ENCODE measurements at places on chromosomes 5 and 9.

DNA sequence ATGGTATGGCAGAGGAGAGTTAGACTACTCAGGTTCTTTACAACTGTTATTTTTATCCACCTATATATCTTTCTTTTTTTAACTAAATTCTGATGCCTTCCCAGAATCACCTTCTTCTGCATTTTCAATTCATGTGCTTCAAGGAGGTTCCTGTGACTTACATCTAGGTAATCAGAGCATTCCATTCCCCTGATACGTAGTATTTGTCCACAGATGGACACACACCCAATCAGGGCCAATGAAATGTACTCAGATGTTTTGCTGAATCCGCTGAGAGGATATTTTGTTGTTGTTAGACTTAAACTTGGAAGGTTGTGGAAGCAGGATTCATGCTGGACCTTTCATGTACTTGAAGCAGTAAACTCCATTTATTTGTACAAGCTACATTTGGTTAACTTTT, 159.4 kb upstream of the FER start:
- DNase-seq = no peak

GRCh38 chr9:110047955-110048402, 160.0 kb downstream of the C9orf152 start:
- DNase-seq = peak; percentile 69

GRCh38 chr5:155728146-155728856, 598.7 kb upstream of the SGCD start:
- DNase-seq = peak; percentile 59

DNA sequence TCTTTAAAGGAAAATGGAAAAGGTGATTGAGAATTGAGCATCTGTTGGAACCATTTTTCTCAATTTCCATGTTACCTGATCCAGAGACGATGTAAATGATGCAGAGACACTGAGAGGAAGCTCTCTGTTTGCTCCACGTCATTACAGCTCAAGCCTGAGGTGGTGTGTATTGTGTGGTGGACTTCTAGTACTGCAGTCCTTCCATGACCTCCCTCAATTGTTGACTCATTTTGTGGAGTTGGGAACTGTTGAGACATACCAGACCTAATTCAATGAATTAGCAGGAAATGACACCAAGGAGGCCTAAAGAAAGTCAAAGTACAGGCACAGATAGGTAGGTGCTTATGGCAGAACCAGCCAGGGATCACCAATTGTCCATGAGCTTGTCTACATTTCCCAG, 15.6 kb upstream of the LVRN start:
- no peak for DNase-seq

Measured in activated CD8-positive, alpha-beta memory T cell treated with anti-CD3 and anti-CD28 coated beads for 24 hours (primary cell).